CD4-positive, alpha-beta T cell treated with Interleukin-6 for 4 hours (primary cell): ENCODE measurements at places on chromosomes 2 and 18.
A peak's percentile ranks its signal among the peaks of the same experiment; 100 is the strongest.

DNA sequence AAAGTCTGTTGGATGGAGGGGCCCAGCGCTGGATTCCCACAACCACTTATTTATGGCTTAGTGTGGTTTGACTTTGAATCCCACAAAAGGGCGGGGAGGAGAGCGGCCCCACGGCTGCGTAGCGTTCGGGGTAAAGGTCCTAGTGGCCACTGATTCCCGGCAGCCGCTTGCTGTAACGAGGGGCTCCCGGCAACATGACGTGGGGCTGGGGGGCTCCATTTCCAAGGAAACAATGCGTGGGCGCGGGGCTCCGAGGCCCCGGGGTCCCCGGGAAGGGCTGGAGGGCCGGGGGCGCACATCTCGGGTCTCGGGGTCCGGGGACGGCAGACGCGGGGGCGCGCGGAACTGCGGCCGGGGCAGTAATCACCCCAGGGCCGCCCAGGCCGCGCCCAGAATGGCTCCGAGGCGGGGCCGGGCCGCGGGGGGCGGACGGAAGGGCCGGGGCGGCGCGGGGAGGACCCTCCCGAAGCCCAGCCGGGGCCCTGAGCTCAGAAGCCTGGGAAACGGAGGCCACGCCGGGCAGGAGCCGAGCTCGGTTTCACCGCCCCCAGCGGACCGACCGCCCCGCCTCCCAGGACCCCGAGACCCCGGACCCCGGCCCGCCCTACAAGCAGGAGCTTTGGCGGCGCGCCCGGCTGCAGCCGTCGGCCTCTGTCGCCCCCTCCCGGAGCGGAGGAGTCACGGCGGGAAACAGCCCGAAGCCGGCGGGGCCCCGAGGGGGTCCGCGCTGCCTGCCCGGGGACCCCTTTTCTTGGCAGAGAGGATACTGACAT is 11.9 kb upstream of the MLPH start:
- peak; percentile 80 for DNase-seq

- DNase-seq: no peak
These were observed 155.9 kb downstream of the ESCO1 start for GRCh38 chr18:21444465-21445212.

DNA sequence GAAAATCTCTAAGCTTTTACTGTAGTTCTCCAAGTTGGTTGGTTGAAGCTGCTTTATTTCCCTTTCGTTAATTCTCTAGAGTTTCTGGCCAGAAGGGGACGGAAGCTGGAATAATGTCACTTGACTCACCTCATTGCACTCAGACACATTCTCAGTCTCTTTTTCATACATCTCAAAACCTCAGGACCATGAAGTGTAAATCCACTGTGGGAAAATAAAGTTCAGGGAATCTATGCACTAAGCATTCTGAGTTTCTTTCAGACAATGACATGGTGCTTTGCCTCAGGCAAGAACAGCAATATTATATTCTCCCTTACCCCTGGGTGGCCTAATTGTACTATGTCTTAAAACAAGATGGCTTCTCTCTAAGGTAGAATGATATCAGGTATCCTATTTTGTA is 167.8 kb downstream of the PRPF40A start:
- DNase-seq: no peak

- DNase-seq: no peak
These were observed 279.8 kb downstream of the RBM43 start for GRCh38 chr2:150981826-150982225.

GRCh38 chr2:197113275-197113711 is 186.8 kb upstream of the PGAP1 start:
- no peak for DNase-seq

DNA sequence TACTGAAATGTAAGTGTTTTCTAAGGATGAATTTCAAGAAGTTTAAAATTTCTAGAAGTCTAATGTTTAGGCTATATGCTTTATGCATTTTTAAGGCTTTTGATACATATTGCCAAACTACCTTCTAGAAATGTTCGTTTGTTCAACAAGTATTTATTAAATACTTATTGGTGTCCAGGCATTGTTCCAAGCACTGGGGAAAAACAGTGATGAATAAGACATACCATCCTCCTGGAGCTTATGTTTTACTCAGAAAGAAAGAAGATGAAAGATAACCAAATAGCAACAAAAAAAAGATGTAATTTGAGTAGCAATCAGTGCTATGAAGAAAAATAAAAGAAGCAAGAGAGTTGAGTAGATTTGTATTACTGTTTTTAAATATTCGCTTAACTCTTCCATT is 692.9 kb downstream of the SLC4A3 start:
- no peak for DNase-seq

GRCh38 chr2:96727431-96727830 is 12.4 kb downstream of the LMAN2L start:
- no peak for DNase-seq

DNA sequence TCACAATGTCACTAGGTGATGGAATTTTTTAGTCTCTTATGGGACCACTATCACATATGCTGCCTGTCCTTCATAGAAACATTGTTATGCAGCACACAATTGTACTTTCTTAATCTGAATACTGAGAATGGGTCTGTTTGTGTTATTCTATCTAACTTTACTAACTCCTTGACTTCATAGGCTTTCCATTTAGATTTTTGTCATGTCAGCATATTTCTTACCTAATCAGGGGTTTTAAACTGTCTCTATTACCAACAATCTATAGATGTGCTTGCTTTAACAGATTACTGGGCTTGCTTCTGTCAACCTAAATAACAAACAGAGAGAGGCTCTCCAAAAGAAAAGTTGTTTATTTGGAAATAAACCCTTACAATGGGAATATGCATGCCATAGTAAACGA is 289.6 kb upstream of the ZNF804A start:
- DNase-seq: no peak

GRCh38 chr2:16037808-16038457 is 97.6 kb downstream of the MYCN start:
- no peak for DNase-seq

GRCh38 chr2:12269041-12269972 is 447.4 kb upstream of the TRIB2 start:
- DNase-seq: no peak

- no peak for DNase-seq
These were observed 4.9 kb upstream of the ST3GAL5 start for GRCh38 chr2:85893428-85894258.

DNA sequence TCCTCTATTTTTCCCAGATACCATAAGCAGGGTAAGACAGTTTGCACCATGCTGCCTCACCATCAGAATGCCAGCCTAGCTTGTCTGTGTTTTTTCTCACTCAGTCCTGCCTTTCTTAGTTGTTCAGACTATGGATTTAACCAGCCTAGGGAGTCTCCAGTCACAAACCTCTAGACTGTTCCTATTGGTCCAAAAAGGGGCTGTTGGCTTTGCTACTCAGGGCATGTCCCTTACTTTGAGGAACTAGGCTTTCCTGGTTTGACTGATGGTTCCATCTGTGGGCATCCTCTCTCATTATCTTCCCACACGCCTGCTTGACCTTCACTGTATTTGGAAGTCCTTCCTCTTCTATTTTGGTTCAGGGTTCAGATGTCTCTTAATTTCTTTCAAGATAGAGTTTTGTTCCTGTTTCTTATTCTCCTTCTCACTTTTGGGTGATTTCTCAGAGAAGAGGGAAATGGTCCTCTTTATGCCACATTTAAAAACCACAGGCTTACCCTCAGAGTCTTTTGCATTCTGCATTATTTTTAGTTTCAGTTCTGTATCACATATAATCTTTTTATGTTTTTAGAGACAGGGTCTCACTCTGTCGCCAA is 31.3 kb upstream of the TMEM131 start:
- DNase-seq: no peak

DNA sequence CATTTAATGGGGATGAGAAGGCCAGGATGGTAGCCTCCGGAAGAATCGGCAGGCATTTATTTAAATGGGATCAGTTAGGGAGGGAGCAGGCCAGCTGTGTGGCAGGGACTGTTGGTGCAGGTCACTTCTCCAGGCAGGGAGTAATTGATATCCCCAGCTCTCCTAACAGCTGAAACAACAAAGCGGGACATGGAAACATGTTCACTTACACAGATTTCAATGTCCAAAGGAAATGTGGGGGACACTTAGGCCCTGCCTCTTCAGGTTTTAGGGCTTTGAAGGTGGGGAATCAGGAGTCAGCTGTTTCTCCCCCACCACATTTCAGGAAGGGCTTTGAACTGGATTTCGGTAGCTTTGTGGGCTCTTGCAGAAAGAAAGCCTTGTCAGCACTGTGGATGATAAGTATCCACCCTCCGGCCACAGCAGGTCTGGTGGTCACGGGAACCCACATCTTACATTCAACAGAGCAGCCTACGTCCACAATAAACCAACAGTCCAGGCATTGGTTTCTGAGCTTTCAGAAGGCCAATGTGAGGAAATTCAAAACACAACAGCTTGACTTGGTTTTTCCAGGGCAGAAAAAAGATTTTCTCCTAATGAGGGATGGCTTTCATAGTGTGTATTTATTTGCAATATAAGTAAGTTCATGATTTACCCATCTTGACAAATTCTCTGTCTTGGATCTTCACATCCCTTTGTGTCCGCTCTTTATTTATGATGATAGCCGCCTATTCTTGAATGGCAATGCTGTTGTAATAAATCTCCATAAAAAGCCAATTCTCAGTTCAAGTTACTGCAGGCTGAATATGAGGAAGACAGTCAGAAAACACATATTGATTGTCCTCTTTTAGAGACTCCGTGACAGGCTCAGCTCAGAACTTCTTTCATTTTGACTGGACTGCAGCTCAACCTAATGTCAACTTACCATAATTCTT is 96.6 kb upstream of the NRP2 start:
- DNase-seq: no peak

GRCh38 chr2:9441556-9441955 is 18.1 kb downstream of the CPSF3 start:
- no peak for DNase-seq

- no peak for DNase-seq
These were observed 163.6 kb upstream of the REV1 start for GRCh38 chr2:99653433-99653832.

DNA sequence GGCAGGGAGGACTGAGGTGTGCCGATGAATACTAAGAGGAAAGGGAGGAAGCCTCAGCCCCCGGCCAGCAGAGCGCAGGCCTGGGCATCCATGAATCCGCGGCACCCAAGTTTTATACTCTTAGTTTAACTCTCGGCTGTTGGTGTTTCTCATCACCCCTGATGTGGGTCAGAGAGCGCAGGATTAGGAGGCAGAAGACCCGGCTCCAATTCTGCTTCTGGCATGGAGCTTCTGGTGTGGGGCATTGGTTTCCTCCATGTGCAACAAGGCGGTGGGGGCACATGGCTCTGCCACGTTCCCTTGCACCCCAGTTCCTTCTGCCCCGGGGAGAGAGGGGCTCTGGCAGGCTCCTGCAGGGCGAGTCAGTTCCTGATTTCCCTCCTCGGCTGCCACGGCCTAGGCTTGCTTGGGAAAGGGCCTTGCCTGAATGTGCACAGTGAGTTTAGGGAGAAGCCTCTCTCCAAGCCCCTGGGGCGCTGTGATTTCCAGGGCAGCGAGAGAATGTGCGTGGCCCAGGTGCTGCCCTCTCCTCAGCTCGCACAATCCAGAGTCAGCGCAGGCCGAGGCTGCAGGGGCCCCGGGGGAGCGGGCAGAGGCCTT is 36.2 kb upstream of the DNMT3A start:
- DNase-seq: no peak

DNA sequence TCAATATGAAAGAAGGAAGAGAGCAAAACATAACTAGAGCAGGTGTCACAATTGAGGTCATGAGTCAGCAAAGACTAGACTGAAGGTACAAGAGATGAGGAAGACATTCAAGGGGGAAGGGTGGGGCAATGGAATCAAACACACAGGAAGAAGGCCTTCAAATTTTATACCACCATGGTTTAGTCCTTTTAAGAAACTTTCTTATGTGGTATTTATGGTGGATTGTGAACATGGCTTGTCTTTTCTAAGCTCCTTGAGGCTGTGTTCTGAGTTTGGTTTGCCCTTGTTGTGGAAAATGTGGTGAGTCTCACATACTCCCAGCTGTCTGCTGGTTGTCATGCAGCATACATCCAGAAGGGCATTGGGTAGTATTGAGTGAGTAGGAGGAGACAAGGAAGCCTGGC is 62.1 kb downstream of the NABP1 start:
- DNase-seq: peak; percentile 51

- no peak for DNase-seq
These were observed 20.3 kb upstream of the NPAS2 start for GRCh38 chr2:100799686-100800085.

GRCh38 chr2:24818721-24819167 is 25.5 kb downstream of the CENPO start:
- DNase-seq: no peak

DNA sequence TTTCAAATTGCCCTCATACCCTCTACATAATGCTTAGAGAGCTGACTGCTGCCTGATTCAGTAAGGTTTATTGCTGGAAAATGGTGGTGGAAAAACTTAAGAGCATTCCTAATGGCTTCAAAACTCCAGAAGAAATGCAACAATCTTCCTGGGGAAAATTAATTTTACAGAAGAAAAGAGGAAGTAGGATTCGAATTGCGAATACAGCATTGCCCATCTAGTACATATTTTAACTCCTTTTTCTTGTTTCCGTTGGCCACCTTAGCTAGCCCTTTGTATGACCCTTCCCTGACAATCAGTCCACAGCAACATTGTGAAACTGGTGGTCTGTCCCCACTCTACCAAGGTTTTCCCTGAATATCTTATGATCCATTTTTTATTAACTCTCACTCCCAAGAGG is 224.7 kb downstream of the MTX2 start:
- no peak for DNase-seq

GRCh38 chr2:240437861-240438809 is 2.7 kb downstream of the GPC1 start:
- DNase-seq: peak; percentile 74

DNA sequence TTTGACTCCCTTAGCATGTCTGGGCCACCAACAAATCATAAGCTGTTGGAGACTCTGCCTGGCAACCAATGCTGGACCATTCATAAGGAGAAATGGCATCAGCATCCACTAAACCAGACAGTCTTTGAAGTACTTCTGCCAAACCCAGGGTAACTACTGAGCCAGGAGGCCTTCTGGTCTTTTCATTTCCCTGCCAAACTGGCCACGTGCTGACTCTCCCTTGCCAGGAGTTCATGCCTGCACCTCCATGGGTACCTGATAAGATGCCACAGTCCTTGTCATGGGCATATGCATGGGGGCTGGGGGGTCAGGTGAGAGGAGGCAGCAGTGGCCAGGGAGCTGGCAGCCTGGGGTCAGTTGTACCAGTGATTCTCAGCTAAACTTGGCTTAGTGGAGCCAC is 34.2 kb upstream of the DAPL1 start:
- DNase-seq: no peak

DNA sequence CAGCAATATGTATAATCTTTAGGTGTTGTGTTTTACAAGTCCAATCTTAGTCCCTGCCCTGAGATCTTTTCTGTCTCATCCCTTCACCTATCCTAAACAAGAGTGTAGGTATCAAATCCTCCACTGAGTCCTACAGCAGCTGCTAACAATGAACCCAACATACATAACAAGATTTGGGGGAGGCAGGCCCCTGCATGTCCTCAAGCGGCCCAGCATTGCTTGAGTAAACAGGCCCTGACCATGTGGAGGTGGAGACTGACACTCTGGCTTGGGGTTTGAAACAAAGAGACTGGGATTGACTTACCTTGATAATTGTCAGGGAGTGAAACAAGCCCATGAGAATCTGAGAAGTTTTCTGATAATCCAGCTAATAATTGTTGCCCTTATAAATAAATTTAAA is 213.4 kb downstream of the STK39 start:
- DNase-seq: no peak

- DNase-seq: no peak
These were observed 263.0 kb downstream of the EIPR1 start for GRCh38 chr2:3114406-3115185.

- peak; percentile 53 for DNase-seq
These were observed 36.7 kb upstream of the TTC39C start for GRCh38 chr18:23977719-23978483.
